Activated T-helper 17 cell treated with anti-CD3 and anti-CD28 coated beads, Interleukin-2, amount 50 U/mL, for 72 hours (primary cell): ENCODE measurements at places on chromosomes 16 and 17. TPM values are rescaled to one million over a fixed set of nuclear protein-coding genes. Genes with fewer than 3 reads are reported as not detected.

- ATAC-seq, result no peak
These were observed 16.4 kb upstream of the SLC6A4 start for GRCh38 chr17:30251931-30252330.

DNA sequence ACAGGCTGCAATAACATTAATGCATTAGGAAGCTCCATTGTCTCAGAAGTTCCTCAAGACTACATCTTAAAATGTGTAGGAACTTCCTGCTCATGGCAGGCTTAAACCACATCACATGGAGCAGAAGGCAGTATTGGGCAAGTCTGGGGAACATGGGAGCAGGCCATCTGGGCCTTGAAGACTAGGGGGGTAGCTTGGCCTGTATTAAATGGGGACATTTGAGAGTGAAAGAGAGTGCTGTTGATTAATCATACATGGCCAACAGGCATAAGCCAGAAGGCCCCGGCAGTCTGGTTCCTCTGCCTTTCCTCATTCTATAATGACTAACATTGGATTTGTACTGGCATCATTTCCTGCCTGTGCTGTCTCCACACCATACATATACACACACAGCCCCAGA, 25.2 kb upstream of the SLC5A11 start:
- ATAC-seq, result no peak

GRCh38 chr17:76276461-76277299, 11.5 kb downstream of the UBALD2 start:
- ATAC-seq, result no peak

GRCh38 chr16:73023320-73023719, 24.6 kb downstream of the ZFHX3 start:
- no peak for ATAC-seq

GRCh38 chr16:64687786-64688185, 434.1 kb downstream of the CDH11 start:
- no peak for ATAC-seq

VTN gene
- 0.43 TPM for total RNA-seq

TLCD3B gene
- 7.4 TPM for total RNA-seq

- no peak for ATAC-seq
These were observed 3.1 kb downstream of the NFE2L1 start for GRCh38 chr17:48051283-48051682.

- no peak for ATAC-seq
These were observed 31.3 kb upstream of the KSR1 start for GRCh38 chr17:27424941-27425340.
